ENCODE measurements at places on chromosomes 11 and 22.

GRCh38 chr11:111729831-111730311 is 36.3 kb downstream of the PPP2R1B start:
- no peak for DNase-seq

GRCh38 chr11:76598426-76598839 is 72.1 kb downstream of the LRRC32 start:
- DNase-seq, result no peak

GRCh38 chr22:17303840-17304779 is 65.2 kb upstream of the CECR2 start:
- no peak for DNase-seq

GRCh38 chr11:5504403-5504921 is 5.3 kb downstream of the UBQLN3 start:
- no peak for DNase-seq

DNA sequence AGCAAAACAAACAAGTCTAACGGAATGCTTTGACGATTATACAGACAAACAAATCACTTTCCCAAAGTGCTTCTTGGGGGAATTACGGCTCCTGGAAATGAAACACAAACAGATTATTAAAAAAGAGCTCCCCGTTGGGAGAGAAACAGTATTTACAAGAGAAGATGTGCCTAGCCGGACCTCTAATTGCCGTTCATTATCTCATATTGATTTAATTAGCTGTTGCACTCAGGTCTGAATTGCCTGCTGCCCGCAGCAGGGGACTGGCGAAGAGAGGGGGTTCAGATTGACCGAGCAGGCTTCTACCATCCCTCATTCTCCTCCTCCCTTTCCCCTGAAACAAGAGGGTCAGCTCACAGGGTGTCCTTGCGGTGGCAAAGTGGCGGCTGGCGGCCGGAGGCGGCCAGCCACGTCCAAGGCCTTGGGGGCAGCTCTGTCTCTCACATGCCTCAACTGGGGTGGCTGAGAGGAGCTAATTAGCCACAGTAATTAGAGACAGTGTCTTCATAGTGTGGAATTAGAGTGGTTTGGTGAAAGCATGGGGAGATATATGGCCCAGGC is 295.1 kb downstream of the MIAT start:
- DNase-seq, result no peak

DNA sequence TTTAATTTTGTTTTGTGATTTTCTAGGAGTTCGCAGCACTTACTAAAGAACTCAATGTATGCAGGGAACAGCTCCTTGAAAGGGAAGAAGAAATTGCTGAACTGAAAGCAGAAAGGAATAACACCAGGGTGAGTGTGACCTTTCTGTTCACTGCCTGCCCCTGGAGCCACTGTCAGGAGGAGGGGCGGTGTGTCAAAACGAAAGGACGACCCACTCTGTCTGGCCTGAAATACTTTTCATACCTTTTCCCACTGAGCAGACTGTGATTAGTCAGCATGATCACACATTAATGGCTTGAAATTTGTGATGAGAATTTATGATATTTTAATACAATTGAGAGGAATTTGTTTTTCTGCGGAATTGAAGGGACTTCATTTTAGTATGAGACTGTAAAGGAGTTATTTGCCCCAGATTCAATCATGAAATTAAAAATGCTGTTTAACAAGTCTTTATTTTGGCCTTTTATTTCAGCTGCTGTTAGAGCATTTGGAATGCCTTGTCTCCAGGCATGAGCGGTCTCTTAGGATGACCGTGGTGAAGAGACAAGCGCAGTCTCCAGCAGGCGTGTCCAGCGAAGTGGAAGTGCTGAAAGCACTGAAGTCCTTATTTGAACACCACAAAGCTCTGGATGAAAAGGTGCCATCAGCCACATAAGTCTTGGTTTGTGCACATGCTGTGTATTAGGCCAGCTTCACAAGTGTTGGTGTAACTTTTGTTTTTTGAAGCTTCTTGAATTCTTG is 54.1 kb downstream of the PPFIA1 start:
- no peak for DNase-seq

DNA sequence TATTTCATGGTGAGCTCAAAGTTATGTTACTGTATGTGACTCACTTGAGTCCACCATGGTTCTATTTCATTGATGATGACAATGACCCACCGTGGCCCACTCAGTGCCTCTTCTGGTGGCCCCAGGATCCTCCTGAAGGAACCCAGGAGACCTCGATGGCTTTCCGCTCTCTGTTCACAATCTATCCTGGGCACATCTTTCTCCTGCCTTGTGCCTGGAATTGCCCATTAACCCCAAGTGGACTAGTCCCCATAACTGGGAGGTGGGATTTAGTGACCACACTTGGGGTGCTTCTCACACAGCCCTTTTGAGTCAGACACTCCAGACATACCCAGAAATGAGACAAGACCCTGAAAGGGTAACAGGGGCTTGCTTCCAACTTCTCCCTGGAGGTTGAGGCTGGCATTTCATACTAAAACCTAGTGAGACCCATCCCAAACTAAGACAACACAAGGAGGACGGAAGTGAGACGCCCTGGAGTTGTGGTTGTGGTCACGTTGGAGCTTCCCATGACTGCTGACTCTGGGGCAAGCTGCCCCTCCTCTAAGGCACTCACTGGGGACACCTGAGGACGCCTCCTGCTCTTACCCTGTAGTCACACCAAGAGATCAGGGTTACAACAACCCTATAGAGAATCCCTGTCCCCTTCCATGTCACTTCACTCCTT is 22.1 kb downstream of the IGLL5 start:
- DNase-seq, result no peak

- DNase-seq, result no peak
These were observed 11.1 kb downstream of the HPS5 start for GRCh38 chr11:18310800-18311340.

DNA sequence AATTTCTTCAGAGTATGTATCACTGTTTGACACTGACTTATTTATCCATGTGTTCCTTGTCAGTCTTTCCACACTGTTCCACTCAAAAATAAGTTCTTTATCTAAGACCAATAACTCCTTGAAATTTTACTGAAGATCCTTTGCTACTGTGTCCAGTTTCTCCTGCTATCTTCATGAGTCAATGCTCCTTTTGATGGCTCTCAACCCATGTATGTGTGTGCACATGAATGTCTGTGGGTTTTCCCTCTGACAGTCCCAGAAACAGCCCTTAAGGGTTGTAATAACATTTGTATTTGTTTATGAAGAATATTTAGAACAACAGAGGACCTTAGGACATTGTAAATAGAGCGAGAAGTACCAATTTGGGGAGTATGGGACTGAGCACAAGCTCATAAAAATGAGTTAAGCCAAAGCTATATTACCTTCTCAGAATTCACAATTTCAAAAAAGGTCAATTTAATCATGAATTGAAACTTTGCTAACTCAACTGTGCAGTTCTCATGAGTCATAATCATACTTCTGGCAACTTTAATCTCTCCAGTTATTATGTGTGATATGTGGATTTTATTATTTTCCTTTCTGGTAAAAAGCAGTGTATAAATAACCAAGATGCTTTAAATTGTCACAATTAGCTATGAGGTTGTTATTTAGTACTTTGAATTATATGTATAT is 533.6 kb downstream of the CNTN5 start:
- no peak for DNase-seq

DNA sequence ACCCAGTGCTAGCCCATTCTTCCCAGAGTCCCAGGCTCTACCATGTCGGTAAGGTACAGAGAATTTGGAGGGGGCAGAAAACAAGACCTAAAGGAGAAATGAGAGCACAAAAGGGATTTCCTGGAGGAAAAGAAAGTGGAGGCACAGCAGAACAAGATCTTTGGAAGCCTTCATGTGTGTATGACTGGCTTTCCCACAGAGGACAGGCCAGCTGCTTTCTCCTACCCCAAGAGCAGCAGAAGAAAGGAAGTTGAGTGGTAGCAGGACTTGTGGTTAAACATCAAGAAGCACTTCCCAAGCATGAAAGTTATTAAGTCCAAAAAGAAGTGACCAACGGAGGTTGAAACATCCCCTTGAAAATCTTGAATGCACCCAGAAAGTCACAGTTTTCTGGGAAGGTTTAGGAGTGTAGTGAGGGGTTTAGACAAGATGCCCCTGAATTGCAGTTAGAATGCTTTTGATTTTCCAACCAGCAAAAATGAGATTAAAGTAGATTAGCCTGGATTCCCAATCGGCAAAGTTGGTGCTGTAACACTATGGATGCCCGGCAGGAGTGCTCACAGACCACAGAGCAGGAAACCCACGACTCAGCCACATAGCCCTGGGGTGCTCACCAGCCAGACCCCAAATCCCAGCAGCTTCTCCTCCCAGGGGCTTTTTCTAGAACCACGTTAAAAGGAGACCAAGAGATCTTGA is 608 bp downstream of the TMPRSS13 start:
- no peak for DNase-seq

GRCh38 chr11:128927683-128928336 is 14.9 kb downstream of the TP53AIP1 start:
- no peak for DNase-seq

- no peak for DNase-seq
These were observed 546 bp downstream of the DRAP1 start for GRCh38 chr11:65919573-65920371.

DNA sequence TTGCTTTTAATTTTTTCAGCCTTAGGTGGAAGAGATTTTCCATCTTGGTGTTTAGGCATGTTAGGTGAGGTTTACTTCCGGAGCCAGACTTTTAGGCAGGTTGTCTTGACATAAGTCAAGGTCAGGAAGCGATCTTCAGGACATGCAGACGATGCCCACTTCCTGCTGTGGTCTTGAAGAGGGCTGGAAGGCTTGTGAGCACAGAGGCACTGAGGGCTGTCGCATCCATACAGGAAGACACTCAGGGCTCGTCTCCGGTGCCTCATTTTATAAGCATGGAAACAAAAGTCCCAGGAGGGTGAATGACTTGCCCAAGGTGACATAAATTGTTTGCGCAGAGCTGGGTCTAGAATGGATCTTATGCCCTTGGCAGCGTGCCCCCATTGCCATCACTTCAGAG is 30.8 kb downstream of the MARK2 start:
- no peak for DNase-seq

- DNase-seq, result no peak
These were observed 196.9 kb downstream of the TBC1D22A start for GRCh38 chr22:46959369-46959768.

GRCh38 chr11:20966489-20966888 is 297.1 kb downstream of the NELL1 start:
- DNase-seq, result no peak

- DNase-seq, result no peak
These were observed 83.8 kb downstream of the TBC1D22A start for GRCh38 chr22:46846150-46846831.

DNA sequence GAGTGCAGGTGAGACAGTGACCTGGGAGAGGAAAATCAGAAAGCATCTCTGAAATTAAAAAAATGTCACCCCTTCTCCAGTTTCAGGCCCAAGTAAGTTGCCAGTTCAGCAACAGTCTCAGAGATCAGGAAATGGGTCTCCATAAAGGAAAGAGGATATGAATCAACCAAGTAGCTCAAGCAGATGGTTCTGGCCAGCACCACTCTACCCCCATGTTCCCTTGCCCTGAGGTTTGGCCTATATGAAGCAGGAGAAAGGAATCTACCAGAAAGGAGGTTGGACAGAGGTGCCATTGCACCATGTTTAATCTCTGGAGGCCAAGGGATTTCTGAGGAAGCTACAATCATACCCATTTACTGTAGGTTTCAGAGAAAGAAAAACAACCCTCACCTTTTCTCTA is 7.7 kb downstream of the FZD4 start:
- no peak for DNase-seq

- DNase-seq, result no peak
These were observed 117.3 kb downstream of the MPPED2 start for GRCh38 chr11:30468881-30469280.

GRCh38 chr22:40401532-40401931 is 31.1 kb downstream of the SGSM3 start:
- no peak for DNase-seq

GRCh38 chr11:76062733-76063132 is 143.6 kb downstream of the WNT11 start:
- no peak for DNase-seq

GRCh38 chr11:62337303-62338181 is at the start of gene ASRGL1:
TSS of gene ASRGL1 (plus strand) at chr11:62337448. CDS start at chr11:62337978, 530 bp downstream.
- DNase-seq, result no peak

DNA sequence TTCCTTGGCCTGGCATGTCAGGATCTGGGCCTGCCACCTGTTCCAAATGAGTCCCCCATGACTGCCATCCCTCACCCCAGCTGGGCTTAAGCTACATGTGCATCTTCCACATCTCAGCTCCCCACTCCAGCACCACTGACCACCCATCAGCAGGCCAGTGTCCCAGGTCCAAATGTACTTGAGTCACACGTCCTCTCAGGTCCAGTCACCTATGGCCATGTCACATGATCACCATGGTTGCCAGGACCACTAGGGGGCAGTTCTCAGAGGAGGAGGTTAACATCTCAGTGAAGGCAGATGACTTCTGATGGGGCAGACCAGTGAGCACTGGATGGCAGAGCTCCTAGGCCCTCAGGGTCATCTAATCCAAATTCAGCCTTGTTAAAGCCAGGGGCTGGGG is 41.9 kb upstream of the WNT11 start:
- no peak for DNase-seq

DNA sequence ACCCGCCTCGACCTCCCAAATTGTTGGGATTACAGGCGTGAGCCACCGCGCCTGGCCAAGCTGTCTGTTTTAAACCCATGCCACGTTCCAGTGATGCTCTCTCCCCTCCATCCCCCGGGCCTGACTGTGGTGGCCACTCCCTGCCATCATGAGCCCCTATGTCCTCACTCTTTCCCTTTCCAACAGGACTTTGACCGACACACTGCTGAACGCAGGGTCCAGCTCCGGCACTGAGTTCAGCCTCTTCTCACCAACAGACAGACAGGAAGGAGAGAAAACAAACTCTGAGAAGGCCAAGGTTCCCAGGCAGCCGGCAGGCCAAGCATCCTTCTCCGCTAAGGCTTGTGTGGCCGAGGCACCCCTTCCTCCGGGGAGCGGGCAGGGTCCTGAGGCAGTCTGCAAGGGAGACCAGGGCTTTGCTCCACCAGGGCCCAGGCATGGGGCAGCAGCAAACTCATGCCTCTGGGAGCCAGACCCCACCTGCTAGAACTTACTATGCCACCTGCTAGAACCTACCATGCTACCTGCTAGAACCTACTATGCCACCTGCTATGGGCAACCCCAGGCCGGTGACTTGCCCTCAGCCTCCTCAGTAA is 152.7 kb downstream of the CRYBB2 start:
- DNase-seq, result no peak

- DNase-seq, result no peak
These were observed 553 bp upstream of the LDLRAD3 start for GRCh38 chr11:35943309-35943708.

Data from smooth muscle cell of the brain vasculature (primary cell).